ENCODE measurements at places on chromosomes 13 and 19.

GRCh38 chr19:12955996-12956395 lies 1.0 kb downstream of the GADD45GIP1 start:
- no peak for DNase-seq

DNA sequence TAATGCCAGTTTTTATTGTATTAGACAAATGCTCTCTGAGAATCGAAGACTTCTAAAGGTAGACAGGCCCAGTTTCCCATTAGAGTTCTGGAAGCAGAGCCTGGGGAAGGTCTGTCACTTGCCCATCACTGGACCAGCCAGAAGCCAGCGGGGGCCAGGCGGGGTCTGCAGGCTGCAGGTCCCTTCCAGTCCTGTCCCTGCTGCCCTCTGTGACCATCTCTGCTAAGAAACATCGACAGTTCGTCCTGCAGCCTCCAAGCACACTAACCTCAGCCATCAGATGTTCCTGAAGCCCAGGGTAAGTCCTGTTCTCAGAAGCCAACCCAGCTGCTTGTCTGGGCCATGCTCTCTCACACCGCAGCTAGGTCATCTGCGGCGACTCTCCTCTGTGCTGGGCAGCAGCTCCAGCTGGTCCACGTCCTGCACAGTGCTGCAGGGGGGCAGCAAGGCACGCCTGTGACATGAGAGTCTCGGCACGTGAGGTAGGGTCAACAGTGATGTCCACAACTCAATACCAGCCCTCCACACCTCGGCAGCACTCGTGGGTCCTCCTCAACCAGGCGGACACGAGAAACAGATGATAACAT lies 2.9 kb upstream of the ADPRHL1 start:
- no peak for DNase-seq

GRCh38 chr19:40035996-40036395 lies 20.0 kb downstream of the ZNF780B start:
- no peak for DNase-seq

- no peak for DNase-seq
These were observed 11.6 kb downstream of the AKAP11 start for GRCh38 chr13:42283574-42283973.

- DNase-seq: no peak
These were observed 19.6 kb downstream of the ALG5 start for GRCh38 chr13:36979361-36980050.

GRCh38 chr19:31114585-31114984 lies 234.7 kb downstream of the TSHZ3 start:
- no peak for DNase-seq

GRCh38 chr13:26132756-26133155 lies 80.9 kb upstream of the SHISA2 start:
- DNase-seq: no peak

DNA sequence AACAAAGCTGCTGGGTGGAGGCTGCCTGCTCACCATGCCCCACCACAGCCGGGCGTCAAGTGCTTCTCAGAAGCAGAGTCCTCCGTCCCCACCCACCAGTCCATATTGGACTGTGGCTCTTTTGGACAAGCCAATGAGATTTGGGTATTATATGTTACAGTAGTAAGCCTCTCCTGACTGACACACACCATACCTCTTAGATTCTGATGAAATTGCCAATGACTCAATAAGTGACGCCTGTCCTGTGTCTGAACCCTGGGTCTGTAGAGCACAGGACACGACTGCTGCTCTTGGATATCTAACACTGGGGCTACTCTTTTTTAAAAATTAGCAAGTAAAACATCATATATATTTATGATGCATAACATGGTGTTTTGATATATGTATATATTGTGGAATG lies 44.8 kb upstream of the UBAC2 start:
- DNase-seq: no peak

- no peak for DNase-seq
These were observed 51.1 kb downstream of the GGACT start for GRCh38 chr13:100537486-100537885.
